BJ (cell line): ENCODE measurements at places on chromosomes 2 and 18.

DNA sequence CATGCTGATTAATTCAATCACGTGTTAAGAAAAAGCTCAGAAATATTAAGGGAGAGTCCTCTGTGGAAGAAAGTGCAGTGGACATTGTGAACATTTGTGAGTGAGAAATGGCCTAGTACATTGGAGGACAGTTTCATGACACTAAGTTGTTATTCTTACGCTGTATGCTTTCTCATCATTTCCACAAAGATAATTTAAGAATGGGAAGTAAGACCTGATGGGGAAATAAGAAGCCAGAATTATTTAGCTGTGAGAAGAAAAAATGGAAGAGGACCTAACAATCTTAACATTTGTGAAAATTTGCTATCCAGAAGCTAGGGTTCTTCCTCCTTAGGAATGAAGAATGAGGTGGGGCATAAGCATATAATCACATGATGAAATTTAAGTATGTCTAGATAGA, 15.2 kb upstream of the RAPH1 start:
- DNase-seq = no peak

GRCh38 chr2:43774617-43775016, 778 bp downstream of the DYNC2LI1 start:
- no peak for DNase-seq

GRCh38 chr2:171789956-171790355, 102.7 kb downstream of the DYNC1I2 start:
- no peak for DNase-seq

DNA sequence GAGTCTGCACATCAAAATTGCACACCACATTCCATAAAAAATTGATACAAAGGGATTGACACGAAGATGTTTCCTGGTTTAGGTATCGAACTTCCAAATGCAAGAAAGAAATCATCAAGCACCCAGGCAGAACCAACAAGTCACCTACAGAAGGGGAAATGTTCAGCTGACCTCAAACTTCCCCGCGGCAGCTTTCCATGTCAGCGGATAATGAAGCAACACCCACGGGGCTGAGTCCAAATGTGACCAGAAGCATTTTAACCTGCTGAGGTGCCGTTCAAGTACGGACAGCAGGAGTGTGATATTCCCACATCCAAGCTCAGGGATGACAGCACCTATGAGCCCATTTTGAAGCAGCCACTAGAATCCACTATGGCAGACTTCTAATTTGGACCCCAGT, 124.9 kb downstream of the GALNT14 start:
- DNase-seq = no peak

DNA sequence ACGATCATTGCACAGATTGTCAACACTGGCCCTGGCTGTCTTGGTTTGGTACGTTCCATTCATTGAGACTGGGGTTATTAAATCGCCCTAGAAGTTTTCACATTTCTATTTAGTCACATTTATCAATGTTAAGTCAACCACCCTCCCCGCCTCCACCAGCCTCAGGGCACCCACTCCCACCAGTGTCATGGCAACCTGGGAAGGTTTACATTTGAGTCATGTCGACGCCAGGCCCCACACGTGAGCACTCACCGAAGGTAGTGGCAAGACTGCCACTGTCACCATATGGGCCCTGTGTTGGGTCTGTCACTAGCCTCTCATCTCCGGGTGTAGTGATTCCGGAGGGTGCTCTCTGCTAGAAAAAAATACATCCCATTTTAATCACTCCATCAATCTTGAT, 194.2 kb downstream of the TWIST2 start:
- DNase-seq = no peak

GRCh38 chr2:164975891-164976290, 20.6 kb upstream of the SLC38A11 start:
- DNase-seq = no peak

DNA sequence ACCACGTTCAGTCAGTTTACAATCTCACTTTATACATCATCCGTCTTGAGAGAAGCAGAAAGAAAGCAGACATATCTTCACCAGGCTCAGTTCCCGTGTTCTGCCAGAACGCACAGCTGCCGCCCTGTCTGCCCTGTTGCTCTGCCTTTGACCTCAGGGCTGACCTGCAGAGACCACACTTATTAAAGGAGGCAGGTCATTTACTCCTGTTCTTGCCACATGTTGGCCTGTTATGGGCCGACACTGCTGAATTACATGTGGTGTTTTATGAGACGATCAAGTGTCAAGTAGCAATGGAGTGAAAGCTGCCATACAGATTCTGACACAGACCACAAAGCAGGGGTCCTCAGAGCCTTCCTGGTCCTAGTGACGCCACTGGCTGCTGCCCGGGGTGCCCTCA, 232.2 kb downstream of the TTC32 start:
- no peak for DNase-seq

GRCh38 chr18:28723506-28723905, 546.6 kb upstream of the CDH2 start:
- no peak for DNase-seq

DNA sequence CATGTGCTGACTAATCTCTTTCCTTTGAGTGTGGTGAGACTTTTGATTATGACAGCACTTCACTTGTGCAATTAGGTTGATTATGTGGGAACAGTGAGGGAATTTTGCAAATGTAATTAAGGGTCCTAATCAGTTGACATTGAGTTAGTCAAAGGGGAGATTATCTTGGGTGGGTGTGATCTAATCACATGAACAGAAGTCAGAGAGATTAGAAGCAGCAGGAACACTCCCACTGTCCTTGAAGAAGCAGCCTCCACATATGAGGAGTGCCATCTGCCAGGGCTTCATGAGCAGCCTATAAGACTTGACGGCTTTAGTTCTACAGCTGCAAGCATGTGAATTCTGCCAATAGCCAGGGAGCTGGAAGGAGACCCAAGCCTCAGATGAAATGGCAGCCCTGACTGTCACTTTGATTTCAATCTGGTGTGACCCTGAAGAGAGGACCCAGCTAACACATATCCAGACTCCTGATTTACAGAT, 89.4 kb upstream of the APCDD1 start:
- DNase-seq = no peak

GRCh38 chr2:72988726-72989273, 71.5 kb downstream of the EMX1 start:
- DNase-seq = no peak
